ENCODE measurements at places on chromosomes 5 and 9. TPM values are rescaled to one million over a fixed set of nuclear protein-coding genes. Genes with fewer than 3 reads are reported as not detected.

The TMEM174 gene
- total RNA-seq = not detected

The CCDC171 gene
- total RNA-seq = 0.53 TPM

The TPM2 gene
- 650 TPM for total RNA-seq

The EQTN gene
- total RNA-seq = not detected

The OTULINL gene
- total RNA-seq = 24.0 TPM

The PCDHA10 gene
- 0.01 TPM for total RNA-seq

The SV2C gene
- total RNA-seq = not detected

The TLR4 gene
- total RNA-seq = 0.15 TPM

The SLC1A3 gene
- total RNA-seq = not detected

The FOXD4L6 gene
- total RNA-seq = not detected

The SOHLH1 gene
- total RNA-seq = 0.12 TPM

The TAF1L gene
- not detected for total RNA-seq

The UBE2QL1 gene
- 1.5 TPM for total RNA-seq

The ADAMTS6 gene
- 0.10 TPM for total RNA-seq

The KIF27 gene
- 1.1 TPM for total RNA-seq

The C5orf58 gene
- total RNA-seq = not detected

The SPINK7 gene
- total RNA-seq = not detected

The PTGS1 gene
- 1.5 TPM for total RNA-seq

The EMB gene
- 5.8 TPM for total RNA-seq

The SLC6A3 gene
- total RNA-seq = 0.97 TPM

The PCDHGC3 gene
- total RNA-seq = 6.7 TPM

The LRRC70 gene
- not detected for total RNA-seq

The PCDHB9 gene
- total RNA-seq = not detected

The F2RL2 gene
- 2.9 TPM for total RNA-seq

The ACSL6 gene
- total RNA-seq = 0.22 TPM

The PLCXD3 gene
- total RNA-seq = 0.07 TPM

The CDKN2B gene
- total RNA-seq = not detected

The GAS1 gene
- 0.10 TPM for total RNA-seq

The PTGDS gene
- total RNA-seq = 0.67 TPM

The STOML2 gene
- total RNA-seq = 272 TPM

The DNAI1 gene
- total RNA-seq = 0.13 TPM

The AK1 gene
- total RNA-seq = 44.0 TPM

The SLC23A1 gene
- 1.5 TPM for total RNA-seq

The ISOC1 gene
- total RNA-seq = 15.7 TPM

The ZNF169 gene
- 1.9 TPM for total RNA-seq

The ROR2 gene
- total RNA-seq = 1.3 TPM

The ENTPD2 gene
- total RNA-seq = 3.3 TPM

The GABRA6 gene
- total RNA-seq = not detected

The FOXD4L5 gene
- total RNA-seq = 0.03 TPM

The NR5A1 gene
- total RNA-seq = 0.09 TPM

The GPR150 gene
- 0.16 TPM for total RNA-seq

The CORO2A gene
- total RNA-seq = 1.5 TPM

The ZNF474 gene
- 0.17 TPM for total RNA-seq

The RNF183 gene
- not detected for total RNA-seq

The SLC6A7 gene
- total RNA-seq = not detected

The NKD2 gene
- 18.4 TPM for total RNA-seq

The TERT gene
- total RNA-seq = 2.7 TPM

The IRX1 gene
- total RNA-seq = not detected

The TMEM252 gene
- not detected for total RNA-seq

The ST8SIA4 gene
- total RNA-seq = 0.23 TPM

The TAF11L5 gene
- total RNA-seq = not detected

The ADRB2 gene
- total RNA-seq = 1.6 TPM

The PCDHB8 gene
- 0.30 TPM for total RNA-seq

The CNTLN gene
- 5.6 TPM for total RNA-seq

The PCDHGA9 gene
- 0.07 TPM for total RNA-seq

The LECT2 gene
- not detected for total RNA-seq

Data from A549 treated with Hydrocortisone at 1 μM for 4 hours (cell line).